ENCODE measurements at places on chromosomes 6 and 20.

DNA sequence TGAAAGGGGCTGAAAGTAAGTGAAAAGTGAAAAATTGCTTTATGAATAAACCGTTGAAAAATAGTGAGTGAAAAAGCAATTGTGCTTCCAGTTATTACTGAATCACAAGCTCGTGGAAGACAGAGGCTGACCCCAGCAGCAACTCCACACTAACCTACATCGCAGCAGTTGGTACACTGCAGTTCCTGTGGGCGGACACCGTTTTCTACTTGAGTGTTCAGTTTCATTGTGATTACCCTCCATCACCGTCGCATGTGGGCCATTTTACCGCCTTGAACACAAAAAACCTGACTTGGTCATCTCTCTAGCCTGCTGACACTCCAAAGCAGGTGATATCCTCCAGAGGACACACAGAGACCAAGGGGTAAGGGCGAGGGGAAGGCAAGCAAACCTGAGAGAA is 28.4 kb downstream of the PRDM1 start:
- DNase-seq: peak; percentile 71

DNA sequence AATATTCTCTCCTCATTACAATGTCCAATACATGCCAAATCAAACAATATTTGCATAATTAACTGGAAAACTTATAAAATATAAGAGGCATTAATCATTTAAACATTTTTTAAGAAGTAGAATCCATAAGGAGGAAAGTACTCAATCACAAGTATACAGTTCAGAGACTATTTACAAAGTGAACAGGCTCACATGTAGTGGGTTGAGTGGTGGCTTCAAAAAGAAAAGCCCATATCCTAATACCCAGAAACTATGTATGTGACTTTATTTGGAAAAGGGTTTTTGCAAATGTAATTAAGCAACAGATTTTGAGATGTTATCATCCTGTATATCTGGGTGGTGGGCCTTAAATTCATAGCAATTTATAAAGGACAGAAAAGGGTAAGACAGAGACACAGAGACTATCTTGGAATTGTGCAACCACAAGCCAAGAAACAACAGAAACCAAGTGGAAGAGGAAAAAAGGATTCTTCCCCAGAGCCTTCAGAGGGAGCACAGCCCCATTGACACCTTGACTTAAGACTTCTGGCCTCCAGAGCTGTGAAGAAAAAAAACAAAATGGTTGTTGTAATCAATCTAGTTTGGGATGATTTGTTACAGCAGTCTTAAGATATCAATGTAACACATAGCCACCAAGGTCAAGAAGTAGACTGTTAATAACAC is 32.7 kb upstream of the CRISP1 start:
- no peak for DNase-seq

DNA sequence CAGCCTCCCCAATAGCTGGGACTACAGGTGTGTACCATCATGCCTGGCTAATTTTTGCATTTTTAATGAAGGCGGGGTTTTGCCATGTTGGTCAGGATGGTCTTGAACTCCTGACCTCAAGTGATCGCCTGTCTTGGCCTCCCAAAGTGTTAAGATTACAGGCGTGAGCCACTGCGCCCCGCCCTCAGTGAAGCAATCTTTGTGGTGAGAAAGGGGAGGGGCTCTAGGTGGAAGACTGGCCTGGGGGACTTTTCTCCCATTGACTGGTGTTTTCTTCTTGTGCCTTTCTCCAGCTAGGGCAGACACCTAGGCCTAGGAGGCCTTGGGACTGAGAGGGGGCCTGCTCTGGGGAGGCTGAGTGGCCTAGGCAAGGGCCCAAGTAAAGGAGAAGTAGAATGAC is 84.1 kb downstream of the DNAAF9 start:
- no peak for DNase-seq

DNA sequence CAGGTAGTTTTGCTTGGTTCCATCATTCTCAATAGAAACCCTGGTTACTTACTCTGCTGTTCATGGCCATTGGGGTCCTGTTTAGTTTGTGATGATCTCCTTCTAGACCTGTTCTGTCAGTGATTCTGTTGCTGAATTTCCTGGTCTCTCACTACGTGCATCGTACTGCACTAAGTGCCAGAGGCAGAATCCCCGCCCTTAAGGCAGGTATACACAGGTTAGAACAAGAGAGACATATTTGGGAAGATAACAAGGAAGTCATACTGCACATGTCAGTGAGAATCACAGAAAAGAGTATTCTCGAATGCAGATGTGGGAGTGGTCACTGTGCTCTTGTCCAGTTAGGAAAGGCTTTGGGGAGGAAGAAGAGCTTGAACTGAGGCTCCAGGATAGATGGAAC is 148.1 kb upstream of the MYLIP start:
- DNase-seq: no peak

- no peak for DNase-seq
Observed at GRCh38 chr6:135331002-135331401, 149.9 kb downstream of the MYB start.

GRCh38 chr6:170210026-170210390 is 80.9 kb downstream of the DLL1 start:
- DNase-seq: peak; percentile 48

- DNase-seq: no peak
Observed at GRCh38 chr6:127102299-127102698, 16.2 kb upstream of the RSPO3 start.

- DNase-seq: no peak
Observed at GRCh38 chr20:12581644-12582289, 427.0 kb upstream of the SPTLC3 start.

GRCh38 chr20:25637247-25637646 is 13.4 kb upstream of the NANP start:
- no peak for DNase-seq

DNA sequence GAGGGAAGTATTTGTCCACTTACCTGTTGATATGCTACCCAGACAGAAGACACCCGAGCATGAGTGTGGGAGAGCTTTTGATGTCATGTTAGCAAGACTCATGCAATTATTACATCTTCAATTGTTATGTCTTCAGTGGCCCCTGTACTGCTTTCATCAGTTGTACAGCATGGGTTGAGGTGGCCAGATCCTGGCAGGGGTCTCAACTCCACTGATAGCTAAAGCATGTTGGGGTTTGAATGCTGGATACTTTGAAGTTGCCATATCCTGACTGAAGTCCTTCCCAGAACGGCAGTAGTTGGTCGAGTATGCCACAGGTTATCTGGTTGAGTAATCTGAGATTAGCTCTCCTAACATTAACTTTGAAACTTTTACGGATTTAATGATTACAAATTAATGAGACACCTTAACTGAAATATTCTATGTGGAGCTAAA is 46.7 kb downstream of the LRRN4 start:
- DNase-seq: no peak

GRCh38 chr20:63367446-63368055 is 6.4 kb upstream of the CHRNA4 start:
- no peak for DNase-seq

DNA sequence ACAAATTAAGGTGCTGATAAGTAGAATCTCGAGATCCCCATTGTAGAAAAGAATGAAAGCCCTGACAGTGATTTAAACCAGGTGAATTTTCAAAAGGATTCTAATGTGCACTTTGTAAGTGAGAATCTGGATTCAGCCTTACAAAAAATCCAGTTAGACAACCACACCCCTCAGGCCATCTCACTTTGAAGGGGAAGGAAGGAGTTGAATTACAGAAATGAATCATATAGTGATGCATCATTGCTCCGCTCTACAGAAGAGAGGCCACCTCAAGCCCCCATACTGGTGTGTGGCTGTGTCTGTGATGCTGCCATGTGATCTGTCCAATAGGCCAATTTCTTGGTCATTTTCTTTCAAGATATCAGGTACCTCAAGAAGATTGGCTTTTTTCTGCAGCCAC is 85.5 kb upstream of the NT5E start:
- no peak for DNase-seq

DNA sequence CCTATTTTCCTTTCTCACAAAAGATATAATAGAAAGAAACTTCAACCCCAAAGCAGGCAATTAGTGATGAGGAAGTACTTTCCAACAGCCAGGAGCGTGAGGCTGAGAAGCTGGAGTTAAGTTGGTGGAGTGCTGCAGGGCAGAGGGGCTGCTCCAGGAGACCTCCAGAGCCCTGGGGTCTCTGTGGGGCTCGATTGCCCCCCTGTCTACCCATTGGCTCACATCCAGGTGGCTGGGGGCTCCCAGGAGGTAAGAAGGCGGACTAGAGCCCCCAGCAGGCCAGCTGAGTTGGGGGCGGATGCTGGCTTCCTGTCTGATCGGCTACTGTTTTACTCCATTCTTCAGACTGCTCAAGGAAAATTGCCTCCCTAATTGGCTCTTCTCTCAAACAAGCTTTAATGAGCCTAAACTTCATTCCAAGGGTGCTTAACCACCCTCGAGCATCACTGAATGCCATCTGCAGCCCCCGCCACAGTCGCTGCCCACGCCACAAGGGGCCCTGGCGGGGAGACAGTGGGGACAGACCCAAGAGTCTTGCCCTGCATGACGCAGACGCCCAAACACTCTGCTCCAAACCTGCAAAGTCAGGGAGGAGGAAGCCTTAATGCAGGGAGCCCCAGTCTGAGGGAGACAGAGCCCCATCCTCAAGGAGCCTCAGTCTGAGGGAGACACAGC is 78.6 kb downstream of the MDGA1 start:
- DNase-seq: no peak

GRCh38 chr20:10591946-10592521 is 81.8 kb downstream of the JAG1 start:
- DNase-seq: no peak

DNA sequence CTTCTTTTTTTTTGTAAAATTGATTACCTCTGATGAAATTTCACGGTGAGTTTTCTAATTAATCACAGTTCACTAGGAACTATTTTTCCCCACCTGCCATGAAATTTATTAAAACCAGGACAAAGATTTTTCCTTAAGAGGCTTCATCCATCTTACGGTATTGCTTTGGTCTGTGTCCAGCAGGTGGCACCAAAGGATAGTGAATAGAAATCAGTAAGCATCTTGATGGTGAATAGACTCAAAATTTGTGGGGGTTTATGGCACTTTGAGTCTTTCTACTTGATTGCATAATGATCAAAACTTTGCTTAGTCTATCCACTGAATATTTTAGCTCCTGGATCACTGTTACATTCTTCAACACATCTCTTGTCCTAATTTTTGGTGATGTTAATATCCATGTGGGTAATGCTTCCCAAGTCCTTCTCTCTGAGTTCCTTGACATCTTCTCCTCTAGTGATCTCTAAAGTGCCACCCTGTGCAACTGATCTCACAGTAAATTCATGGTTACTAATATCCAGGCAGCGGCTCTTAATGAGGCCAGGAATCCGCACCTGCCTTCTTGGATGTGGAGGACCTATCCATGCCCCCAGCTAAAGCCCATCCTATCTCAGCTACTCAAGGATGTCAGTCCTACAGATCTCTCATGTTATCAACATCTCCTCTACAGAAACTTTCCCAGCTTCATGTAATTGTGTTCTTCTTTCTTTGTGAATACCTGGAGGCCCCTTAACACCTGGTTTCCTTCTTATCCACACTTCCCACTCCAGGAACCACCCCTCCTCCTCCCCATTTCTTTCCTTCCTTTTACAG is 54.5 kb downstream of the STMND1 start:
- no peak for DNase-seq

- DNase-seq: no peak
Observed at GRCh38 chr6:68046756-68047155, 588.3 kb upstream of the ADGRB3 start.

GRCh38 chr6:40928307-40928706 is 110.7 kb downstream of the UNC5CL start:
- no peak for DNase-seq

DNA sequence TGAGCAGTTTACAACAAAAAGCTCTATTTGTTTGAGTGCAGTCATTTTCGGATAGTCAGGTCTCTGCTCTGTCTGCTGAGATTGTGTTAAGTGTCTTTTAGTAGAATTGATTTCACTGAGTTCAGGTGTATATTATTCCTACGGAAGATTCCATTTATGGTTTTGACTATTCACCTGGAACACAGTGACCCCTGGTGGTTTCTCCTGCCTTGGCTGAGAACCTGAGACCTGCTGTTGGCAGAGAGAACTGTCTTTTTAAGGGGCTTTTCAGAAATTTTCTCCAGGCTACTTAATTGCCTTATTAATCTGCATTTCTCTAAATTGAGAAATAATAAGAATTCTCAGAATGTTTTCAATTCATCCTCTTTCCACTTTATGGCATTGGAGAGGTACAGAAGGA is 508.0 kb downstream of the TBC1D32 start:
- no peak for DNase-seq

DNA sequence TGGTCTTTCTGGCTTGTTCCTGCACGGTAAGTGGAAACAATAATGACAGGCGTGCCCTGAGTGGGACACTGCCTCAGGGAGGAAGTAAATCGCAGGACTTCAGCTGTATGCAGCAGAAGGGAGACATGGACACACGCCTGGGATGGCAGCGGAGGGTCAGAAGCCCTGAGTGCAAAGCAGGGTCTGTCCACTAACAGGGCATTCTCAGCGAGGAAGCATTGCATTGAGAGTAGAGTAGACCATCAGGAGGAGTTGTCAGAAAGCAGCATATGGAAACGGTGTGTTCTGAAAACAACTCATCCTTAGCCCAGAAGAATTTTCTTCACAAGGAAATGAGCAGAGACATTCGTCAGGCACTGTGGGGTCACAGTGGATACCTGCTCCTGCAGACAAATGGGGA is 134.0 kb downstream of the SYNDIG1 start:
- DNase-seq: no peak

- DNase-seq: no peak
Observed at GRCh38 chr6:40917603-40918002, 121.4 kb downstream of the UNC5CL start.

GRCh38 chr20:56826705-56827665 is 197.9 kb downstream of the TFAP2C start:
- no peak for DNase-seq

- no peak for DNase-seq
Observed at GRCh38 chr6:15340775-15341174, 94.9 kb downstream of the JARID2 start.

DNA sequence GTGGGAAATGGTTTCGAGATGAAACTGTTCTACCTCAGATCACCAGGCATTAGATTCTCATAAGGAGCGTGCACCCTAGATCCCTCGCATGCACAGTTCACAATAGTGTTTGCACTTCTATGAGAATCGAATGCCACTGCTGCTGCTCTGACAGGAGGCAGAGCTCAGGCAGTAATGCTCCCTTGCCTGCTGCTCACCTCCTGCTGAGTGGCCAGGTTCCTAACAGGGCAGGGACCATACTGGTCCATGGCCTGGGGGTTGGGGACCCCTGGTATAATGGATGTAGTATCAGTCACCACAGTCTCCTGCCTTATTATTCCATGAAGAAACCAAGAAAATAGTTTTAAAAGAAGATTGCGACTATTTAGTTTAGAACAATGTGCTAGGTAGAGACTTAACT is 127.5 kb downstream of the BCKDHB start:
- no peak for DNase-seq

- no peak for DNase-seq
Observed at GRCh38 chr6:166779381-166779780, 152.3 kb upstream of the RPS6KA2 start.

GRCh38 chr6:111841822-111842221 is 31.4 kb downstream of the FYN start:
- peak; percentile 72 for DNase-seq

GRCh38 chr6:142773859-142774648 is 170.9 kb downstream of the HIVEP2 start:
- DNase-seq: no peak

- DNase-seq: no peak
Observed at GRCh38 chr6:146542881-146543210, 787 bp upstream of the RAB32 start.
